ENCODE measurements at places on chromosomes 4 and X.

GRCh38 chr4:147409350-147409749 is 71.5 kb upstream of the EDNRA start:
- no peak for DNase-seq

GRCh38 chrX:83916525-83916924 is 55.6 kb downstream of the CYLC1 start:
- DNase-seq: no peak

DNA sequence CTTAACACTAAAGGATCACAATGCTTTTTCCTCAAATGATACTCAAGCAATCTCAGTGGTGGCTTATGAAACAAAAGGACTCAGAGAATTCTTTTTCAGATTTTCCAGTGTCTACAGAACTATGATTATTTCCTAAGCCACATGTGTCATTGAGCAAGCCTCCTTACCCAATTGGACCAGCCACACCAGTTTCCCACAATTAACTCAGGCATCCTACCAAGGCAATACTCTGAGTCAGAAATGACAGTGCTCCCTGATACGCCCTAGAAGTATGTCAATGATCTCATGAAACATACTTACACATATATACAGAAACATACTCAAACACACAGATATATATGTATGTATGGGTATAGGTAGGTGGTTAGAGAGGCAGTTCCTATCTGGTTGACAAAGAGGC is 4.8 kb downstream of the ADAMTS3 start:
- DNase-seq: no peak

DNA sequence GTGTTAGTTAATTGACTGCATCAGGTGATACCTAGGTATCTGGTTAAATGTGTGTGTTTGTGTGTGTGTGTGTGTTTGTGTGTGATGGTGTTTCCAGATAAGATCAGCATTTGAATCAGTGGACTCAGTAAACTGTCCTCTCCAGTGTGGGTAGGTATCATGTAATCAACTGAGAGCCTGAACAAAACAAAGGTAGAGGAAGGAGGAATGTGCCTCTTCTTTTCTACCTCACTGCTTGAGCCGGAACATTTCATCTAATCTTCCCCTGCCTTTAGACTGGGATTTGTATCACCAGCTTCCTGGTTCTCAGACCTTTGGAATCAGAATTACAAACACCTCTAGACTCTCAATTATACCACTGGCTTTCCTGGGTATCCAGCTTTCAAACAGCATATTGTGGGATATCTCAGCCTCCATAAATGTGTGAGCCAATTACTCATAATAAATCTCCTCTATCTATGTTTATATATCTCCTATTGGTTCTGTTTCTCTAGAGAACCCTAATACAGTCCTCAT is 120.5 kb downstream of the TBCK start:
- DNase-seq: no peak

DNA sequence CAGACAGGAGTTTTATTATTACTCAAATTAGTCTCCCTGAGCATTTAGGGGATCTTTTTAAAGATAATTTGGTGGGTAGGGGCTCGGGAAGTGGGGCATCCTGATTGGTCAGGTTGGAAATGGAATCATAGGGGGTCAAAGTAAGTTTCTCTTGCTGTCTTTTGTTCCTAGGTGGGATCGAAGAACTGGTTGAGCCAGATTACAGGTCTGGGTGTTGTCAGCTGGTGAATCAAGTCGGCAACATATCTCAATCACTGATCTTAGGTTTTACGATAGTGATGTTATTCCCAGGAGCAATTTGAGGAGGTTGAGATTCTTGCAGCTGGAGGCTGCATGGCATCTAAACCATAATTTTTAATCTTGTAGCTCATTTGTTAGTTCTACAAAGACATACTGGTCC is 629.5 kb upstream of the AMOT start:
- no peak for DNase-seq

DNA sequence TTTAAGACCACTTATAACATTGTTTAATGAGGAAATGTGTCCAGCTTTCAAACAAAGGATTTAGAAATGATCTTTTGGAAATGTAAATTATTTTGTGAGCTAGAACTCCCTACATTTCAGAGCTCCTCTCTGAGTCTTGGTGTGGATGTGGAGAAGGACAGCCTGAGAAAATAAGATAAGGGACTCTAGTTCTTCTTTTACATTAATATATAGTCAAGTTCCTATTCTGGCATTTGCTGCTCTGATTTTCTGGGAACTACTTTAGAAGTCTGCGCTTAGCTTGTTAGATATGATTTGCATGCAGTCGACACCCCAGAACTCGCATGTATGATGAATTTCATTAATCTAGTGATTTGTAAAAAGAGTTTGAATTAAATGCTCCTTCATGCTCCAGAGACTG is 45.5 kb downstream of the TSPAN7 start:
- DNase-seq: no peak

GRCh38 chr4:70737409-70737808 is 15.6 kb downstream of the RUFY3 start:
- no peak for DNase-seq

DNA sequence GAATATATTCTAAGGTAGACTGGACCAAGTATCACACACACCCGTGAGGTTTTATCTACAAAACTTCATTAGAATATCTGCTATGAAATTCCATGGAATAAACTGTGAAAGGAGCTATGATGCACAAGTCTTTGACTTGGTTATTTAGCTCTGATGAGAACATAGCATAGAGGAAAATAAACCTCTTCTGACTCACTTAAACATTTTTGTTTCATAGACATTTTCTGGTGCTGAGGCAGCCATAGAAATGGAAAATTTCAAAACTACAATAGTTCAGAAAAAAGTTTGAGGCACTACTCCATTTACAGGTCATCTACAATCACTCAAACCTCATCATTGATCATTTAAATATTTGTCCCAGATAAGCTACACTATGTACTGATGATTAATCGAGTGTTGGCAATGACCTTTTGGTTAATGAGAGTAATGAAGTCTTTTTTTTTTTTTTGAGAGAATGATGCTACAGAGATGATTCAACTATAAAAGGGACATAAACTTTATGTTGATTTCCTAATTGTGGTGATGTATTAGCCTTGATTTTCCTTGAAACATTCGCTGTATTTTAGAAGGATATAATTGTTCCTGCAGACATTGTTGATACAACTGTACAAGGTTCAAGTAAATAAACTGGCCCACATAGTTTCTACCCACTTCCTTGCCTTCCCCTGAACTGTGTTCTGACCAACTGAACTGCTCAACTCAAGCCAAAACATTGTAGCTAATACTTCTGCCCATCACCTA is 77.5 kb downstream of the AREG start:
- no peak for DNase-seq

DNA sequence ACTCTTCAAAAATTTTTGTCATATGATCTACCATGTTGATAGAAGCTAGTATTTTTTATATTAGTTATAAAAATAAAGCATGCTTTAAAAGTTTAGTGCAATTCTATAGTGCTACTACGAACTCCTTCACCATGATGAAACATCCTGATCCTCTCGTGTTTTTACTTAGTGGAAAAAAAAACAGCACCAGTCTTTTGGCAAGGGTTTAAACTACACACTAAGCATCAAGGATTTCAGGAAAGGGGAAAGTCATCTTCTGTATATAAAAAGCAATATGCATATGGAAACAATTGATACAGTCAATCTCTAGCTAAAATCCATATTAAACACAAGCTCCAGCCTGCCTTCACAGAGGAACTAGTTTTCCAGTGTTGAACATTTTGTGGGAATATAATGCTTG is 18.7 kb downstream of the CHM start:
- DNase-seq: no peak

GRCh38 chr4:54554339-54554990 is 103.3 kb upstream of the KIT start:
- no peak for DNase-seq

DNA sequence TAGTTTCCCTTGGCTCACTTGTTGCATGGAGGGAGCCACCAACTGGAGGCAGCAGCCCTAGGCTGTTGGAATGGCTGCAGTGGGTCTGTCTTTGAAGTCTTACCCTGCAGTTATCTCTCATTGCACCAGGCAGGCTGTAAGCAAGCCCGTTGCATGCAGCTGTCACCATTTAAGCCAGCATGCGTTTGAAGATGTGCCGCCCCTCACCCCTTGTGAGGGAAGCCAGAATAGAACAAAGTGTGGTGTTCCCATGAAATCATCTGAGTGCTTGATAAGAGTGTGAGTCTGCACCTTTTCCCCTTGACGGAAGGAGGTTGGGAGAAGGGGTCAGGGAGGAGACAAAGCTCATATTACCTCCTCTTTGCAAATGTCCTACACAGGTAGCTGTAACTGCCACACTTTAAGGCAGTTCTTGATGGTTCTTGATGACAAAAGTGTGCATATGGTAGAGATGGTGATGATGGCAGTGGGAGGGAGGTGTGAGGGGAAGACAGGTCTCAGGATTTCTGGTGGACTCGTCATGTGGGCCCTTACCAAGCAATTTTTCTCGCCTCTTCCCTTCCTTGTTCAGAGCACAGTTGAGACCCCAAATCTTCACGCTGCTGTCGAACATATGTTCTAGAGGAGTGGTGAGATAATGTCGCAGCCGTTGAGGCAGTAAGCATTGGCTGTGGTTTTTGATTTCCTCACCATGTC is 191.4 kb upstream of the LEF1 start:
- DNase-seq: no peak

- DNase-seq: no peak
These were observed 3.0 kb downstream of the MID1 start for GRCh38 chrX:10617186-10617998.

- DNase-seq: no peak
These were observed 147.0 kb upstream of the SH3RF1 start for GRCh38 chr4:169417629-169418282.

DNA sequence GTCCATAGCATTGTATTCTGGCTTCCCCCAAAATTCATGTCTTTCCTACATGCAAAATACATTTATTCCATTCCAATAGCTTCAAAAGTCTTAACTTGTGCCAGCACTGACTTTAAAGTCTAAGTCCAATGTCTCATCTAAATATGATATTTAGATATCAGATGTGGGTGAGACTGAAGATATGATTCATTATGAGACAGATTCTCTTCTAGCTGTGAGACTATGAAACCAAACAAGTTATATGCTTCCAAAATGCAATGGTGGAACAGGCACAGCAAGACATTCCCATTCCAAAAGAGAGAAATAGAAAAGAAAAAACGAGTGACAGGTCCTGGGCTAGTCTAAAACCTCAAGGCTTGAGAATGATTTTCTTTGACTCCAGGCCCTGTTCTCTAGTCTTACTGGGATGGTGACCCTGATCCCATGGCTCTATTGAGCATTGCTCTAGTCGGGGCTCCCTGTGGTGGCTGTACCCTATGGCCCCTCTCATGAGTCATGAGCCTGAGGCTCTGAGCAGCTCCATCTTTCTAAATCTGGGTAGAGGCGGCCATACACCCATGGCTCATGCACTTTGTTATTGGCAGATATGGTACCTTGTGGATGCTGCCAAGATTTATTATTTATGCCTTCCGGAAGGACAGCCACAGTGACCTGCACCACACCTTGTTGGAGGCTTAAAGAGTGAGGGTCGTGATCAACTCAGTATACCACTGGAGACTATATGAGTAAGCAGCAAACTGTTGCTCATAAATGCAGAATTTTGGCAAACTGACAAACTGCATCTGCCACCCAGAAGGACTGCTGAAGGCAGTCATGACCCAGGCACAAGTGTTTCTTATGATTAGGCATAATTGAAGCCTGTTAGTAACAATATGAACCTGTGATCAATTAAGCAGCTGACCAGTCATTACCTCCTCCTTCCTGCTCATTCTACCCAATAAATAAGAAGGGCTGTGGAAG is 38.5 kb upstream of the BOD1L1 start:
- DNase-seq: no peak

DNA sequence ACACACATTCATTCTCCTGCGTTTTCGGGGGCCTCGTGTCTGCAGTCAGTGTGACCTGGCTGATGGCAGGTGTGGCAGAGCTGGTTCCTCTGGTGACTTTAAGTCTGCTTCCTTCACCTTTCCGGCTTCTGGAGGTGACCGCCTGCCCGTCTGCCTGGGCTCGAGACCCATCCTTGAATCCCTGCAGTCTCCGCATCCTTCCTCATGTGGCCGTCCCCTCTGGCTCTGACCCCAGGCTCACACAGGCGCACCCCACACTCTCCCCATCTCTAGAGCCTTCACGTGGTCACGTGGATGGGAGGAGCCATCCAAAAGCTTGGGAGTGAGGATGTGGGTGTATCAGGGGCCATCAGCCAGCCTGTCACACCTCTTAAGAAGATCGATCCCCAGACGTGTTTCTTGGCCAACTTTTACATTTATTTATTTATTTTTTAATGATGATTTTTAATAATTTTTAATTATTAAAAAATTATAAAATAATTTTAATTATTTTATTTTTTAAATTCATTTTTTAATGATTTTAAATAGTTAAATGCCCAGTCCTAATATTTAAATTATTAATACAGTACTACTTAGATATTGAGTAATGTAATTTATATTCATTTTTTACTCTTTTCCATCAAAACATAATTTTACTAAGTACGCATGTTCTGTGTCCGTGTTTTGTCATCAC is 20.9 kb downstream of the RGS12 start:
- no peak for DNase-seq

GRCh38 chrX:97332963-97333362 is 449.3 kb downstream of the RPA4 start:
- DNase-seq: no peak

DNA sequence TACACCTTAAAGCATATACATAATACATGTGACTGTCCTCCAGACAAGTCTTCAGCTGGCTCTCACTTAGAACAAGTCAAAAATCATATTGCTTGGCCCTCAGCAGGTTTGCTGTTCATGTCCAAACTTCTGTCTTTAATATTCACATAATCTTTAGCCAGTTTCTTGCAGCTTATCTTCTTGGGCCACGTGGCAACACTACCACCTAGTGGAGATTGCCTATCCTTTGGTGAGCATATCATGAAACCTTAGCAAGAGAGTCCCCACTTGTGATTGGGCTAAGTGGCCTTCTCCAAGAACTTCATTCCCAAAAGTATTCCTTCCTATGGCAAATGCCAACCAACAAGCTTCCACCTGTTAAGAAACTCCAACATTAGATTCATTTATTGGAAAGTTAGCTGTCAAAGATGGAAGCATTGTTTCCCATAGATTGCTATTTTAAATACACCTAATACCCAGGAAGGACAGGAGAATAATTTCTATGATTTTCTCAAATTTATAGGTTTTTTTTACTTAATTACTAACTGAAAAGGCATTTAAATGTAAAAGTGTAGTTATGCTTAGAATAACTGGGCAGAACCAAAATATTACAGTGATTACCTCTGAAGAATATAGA is 231.9 kb upstream of the INTU start:
- no peak for DNase-seq

DNA sequence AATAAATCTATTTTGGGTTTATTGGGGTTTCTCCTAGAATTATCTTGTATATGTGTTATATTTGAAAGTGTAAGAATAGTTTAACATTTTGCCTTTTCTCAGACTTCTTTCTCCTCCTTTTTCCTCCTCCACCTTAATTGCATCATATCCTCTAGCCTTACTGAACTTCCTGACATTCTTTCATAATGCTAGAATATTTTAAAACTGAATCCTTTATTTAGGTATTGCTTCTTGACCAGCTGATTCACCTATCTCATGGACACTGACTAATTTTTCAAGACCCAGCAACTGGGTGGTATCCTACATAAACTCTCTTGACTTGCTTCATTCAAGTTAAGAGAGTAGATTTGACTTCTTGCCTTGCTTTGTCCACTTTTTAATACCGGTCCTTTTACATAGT is 1508.9 kb downstream of the STIM2 start:
- DNase-seq: no peak

Measured in hypothalamus (tissue), 51 donors.